ENCODE measurements at places on chromosomes 1 and 21. TPM values are rescaled to one million over a fixed set of nuclear protein-coding genes. Genes with fewer than 3 reads are reported as not detected.

OR4F16 gene
- 0.04 TPM for polyA plus RNA-seq

F13B gene
- not detected for polyA plus RNA-seq

TMEM79 gene
- polyA plus RNA-seq: 1.5 TPM

TADA1 gene
- polyA plus RNA-seq: 7.6 TPM

CFHR4 gene
- not detected for polyA plus RNA-seq

SMCP gene
- polyA plus RNA-seq: not detected

UTS2 gene
- 0.20 TPM for polyA plus RNA-seq

NBPF10 gene
- polyA plus RNA-seq: 0.43 TPM

FAM151A gene
- not detected for polyA plus RNA-seq

HTR6 gene
- polyA plus RNA-seq: not detected

DEPDC1 gene
- polyA plus RNA-seq: 0.03 TPM

- peak; percentile 23 for DNase-seq
Observed at GRCh38 chr1:41481109-41481775, 3.2 kb downstream of the EDN2 start.

DNA sequence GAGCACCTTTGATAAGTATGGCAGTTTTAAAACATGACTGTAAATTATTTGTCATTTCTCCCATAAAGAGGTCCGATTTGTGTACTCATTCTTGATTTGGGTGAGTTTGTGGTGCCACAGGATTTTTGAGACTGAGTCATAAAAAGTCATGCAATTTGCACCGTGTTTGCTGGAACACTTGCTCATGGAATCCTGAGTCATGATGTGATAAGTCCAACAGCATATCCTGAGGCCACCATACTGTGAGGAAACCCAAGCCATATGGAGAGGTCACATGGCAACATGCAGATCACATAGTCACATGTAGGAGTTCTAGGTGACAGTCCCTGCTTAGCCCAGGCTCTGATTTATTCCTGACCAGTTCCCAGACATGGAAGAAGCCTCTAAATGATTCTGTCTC is 40.8 kb upstream of the PRRX1 start:
- no peak for DNase-seq

- no peak for DNase-seq
Observed at GRCh38 chr1:45370575-45370974, 30.3 kb upstream of the MUTYH start.

DNA sequence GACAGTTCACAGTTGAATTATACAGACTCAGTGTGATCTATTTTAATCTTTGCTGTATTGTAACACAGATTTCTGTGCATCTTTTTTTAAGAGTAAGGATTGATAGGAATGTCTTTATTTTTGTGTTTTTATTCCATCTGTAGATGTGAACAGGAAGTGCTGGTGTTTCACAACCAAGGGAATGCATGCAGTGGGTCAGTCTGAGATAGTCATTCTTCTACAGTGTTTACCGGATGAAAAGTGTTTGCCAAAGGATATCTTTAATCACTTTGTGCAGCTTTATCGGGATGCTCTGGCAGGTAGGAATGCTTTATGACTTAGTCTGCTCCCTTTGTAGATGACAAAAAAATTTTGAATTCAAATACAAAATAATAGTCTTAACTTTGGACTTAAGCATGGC is 84.5 kb downstream of the CC2D1B start:
- DNase-seq: no peak

GRCh38 chr1:59033761-59034160 is 249.9 kb upstream of the JUN start:
- DNase-seq: no peak

DNA sequence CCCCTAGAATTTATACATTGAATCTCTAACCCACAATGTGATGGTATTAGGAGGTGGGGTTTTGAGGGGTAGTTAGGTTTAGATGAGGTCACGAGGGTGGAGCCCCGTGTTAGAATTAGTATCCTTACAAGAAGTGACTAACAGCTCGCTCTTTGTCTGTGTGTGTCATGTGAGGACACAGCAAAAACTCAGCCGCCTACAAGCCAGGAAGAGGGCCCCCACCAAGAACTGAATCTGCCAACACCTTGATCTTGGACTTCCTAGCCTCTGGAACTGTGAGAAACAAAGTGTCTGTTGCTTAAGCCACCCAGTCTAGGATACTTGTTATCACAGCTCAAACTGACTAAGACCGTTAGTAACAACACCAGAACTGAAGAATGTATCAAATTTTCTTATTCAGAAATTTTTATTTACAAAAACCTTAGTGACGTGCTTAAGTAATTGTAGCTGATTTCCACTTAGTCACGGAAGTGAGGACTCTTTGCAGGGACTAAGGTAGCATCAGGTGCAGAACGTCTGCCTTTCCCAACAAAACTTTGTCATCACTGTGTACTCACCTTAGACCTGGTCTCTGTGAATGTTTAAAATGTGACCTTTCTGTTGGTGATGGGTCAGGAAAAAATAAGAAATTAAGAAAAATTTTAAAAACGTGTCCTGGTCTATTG is 24.5 kb upstream of the LRRC8C start:
- DNase-seq: no peak

GRCh38 chr1:171652234-171652822 is at the start of gene MYOC:
MYOC (minus strand) TSS chr1:171652688; CDS start chr1:171652611, 77 bp downstream.
- DNase-seq: no peak

- peak; percentile 19 for DNase-seq
Observed at GRCh38 chr1:53068314-53069099, 6.5 kb downstream of the PODN start.

DNA sequence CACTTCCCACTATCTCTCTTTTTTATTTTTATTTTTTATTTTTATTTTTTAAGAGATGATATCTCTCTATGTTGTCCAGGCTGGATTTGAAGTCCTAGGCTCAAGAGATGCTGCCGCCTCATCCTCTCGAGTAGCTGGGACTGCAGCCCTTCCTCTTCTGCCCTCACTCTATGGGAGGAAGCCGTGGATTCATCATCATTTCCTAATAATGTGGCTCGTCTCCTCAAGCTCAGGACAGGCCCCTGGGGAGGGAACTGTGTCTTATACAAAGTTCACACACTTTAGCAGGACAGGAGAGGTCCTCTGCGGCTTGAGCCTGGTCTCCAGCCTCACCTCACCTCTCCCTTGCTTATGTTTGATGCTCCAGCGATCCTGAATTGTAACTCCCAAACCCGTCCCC is 16.5 kb upstream of the IFFO2 start:
- DNase-seq: no peak

DNA sequence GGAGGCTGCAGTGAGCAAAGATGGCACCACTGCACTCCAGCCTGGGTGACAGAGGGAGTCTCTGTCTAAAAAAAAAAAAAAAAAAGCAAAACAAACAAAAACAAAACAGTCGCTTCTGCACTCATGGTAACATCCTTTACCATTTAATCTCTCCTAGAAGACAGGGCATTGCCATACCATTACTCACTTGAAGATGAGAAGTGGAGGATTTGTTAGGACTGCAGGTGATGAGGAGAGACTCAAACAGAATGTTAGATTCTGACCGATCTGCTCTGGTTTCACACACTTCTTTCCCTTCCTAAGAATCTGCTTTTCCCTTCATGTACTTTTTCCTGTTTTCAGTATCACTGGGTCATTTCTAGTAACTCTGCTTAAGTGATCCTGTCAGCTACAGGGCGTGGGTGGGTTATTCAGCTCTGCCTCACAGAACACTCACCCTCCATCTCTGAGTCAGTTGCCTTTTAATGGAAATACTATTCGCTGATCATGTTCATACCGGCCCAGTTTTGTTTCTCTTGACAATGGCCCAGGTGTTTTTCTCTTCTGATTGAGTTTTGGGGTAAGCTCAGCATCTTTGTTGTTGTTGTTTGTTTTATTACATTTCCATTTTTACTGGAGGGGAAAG is 148.0 kb upstream of the ERG start:
- DNase-seq: no peak

DNA sequence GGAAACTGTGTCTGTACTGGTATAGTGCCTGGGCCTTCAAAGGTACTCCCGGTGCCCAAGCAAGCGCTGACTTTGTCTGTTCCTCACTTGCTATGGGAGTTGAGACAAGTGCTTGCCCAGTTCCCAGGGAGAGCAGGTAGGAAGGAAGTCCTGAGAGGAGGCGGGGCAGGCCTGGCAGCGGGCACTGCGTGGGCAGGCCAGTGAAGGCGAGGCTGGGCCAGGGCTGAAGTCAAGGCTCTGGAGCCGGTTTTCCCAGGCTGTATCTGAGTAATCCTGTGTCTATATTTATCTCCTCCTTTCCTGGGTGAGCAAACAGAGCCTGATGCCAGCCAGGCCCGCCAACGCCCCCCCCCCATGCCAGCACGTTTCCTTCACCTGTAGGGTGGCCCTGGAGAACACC is 15.9 kb upstream of the EDN2 start:
- DNase-seq: peak; percentile 86

DNA sequence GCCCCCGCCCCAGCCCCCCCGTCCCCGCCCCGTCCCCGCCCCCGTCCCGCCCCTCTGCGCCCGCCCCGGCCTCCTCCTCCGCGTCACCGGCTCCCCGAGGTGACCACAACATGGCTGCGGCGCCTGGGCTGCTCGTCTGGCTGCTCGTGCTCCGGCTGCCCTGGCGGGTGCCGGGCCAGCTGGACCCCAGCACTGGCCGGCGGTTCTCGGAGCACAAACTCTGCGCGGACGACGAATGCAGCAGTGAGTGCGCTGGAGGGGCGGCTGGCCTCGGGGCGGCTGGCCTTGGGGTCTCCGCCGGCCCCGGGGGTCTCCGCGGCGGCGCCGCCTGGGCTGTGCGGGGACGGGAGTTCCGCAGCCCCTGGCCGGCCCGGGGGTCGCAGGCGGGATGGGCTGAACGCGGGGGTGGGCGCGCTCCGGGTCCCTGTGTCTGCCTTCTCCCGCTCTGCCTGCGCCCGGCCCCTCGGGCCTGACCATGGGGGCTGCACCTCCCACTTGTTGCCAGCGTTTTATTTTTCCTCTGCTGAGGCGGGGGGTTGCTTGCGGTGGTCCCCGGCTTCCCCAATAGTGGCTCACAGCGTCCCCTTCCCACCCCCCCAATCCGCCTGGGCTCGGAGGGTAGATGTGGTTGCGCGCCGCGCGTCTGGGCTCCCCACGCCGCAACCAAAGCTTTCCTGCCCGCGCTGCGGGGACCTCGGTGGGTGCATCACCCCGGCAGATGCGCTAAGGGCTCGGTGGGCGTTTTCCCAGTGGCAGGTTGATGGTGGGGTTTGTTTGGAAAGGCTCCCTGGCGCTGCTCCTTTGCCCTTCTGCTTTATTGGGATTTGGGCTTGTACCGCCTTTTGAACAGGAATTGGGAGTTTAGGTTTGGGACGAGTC is at the start of gene MIA3:
TSS of gene MIA3 (plus strand) at position 97 of the 879 bp plus-strand sequence. CDS start at position 111, 14 bp downstream.
- peak; percentile 92 for DNase-seq

DNA sequence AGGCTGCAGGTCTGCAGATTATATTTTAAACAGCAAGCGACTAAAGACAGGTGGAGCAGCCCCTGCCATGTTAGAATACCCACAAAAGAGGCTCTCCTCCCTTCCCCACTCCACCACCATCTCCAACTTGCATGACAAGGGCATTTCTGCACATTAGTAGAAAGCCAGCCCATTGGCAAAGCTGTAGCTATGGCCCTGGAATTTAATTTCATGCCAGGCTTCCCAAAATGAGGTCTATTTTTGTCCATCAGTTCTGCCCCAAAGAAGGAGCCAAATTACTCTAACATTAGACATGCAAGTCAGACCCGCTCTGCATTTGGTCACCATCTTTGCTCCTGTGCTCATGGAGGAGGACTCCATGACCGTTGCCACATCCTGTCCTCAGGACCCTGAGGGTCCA is 115.2 kb downstream of the LAMC2 start:
- no peak for DNase-seq

GRCh38 chr1:3945222-3945621 is 45.1 kb upstream of the C1orf174 start:
- DNase-seq: no peak

DNA sequence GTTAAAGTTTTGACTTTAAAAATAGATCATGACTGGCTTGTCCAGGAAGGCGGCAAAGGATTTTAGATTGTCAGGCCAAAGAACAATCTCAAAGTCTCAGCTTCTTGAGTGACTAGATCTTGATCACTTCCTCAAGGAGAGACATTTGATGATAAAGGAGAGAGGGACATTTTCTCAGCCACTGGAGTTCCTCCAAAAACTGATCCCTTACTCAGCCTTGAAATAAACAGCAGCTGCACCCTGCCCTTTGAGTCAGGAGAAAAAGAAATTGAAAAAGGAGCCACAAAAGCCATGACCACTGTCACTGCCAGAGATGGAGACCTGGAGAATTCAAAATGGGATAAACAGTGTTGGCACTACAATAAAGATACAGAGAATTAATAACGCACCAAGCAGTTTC is 288.4 kb upstream of the PRMT6 start:
- DNase-seq: no peak

DNA sequence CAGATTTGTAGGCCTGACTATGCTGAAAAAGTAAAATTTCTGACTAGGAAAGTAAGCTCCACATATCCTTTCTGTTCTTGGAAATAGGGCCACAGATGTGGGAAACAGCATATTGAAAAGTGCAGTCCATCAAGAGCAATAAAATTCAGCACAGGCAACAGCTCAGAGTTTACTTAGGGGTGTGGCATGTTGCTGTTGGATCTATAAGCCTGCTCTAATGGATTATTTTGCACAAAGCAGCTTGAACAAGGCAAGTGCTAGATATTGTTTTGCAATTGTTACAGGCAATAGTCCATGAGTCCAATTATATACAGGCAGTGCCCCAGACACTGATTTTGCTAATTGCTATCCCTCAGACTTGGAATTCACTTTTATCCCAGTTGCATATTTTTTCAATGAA is 289.8 kb upstream of the SNX7 start:
- DNase-seq: no peak

DNA sequence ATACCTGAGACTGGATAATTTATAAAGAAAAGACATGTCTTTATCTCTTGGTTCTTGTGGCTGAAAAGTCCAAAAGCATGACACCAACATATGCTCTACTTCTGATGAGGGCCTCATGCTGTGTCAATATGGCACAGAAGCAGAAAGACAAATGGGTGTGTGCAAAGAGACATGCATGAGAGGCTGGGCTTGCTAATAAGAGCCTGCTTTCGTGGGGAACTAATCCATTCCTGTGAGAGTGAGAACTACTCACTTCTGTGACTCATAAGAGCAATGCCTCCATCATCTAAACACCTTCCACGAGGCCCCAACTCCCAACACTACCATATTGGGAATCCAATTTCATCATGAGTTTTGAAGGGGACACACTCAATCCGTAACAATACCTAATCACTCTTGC is 340.0 kb upstream of the DUSP10 start:
- DNase-seq: no peak

DNA sequence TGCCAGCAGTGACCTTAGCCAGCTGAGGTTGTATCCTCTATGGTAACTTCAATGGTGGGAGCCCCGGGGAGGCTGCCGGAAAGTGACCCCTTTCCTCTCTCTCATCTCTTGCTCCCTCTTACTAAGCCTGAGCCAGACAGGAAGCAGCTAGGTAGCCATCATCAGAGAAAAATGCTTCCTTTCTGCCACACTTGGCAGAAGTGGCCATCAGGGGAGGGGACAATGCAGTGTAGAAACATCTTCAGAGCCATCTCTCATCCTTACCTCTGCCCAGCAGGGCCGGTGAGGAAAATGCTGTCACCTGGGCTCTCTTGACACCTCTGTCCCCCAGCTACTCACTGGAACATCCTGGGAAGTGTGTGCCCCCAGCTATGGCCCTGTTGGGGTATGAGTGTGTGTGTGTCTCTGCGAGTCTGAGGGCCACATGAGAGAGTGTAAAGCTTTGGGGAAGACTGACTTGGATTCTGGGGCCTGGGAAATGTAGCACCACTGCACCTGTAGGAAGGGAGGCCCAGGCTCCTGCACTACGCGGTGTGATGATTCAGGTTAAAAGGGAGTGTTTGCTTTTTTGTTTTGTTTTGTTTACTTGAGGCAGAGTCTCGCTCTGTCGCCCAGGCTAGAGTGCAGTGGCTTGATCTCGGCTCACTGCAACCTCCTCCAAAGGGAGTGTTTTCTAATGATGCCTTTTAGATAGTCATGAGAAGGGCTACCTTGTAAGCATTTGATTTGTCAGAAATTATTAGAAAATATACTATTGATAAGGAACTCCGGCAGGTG is 48.7 kb upstream of the CNTN2 start:
- DNase-seq: no peak
